ENCODE measurements at places on chromosomes 1 and 21. TPM values are rescaled to one million over a fixed set of nuclear protein-coding genes. Genes with fewer than 3 reads are reported as not detected.
A peak's percentile ranks its signal among the peaks of the same experiment; 100 is the strongest.

CELA2B gene
- total RNA-seq: 0.41 TPM

SESN2 gene
- total RNA-seq: 2.7 TPM

DNA sequence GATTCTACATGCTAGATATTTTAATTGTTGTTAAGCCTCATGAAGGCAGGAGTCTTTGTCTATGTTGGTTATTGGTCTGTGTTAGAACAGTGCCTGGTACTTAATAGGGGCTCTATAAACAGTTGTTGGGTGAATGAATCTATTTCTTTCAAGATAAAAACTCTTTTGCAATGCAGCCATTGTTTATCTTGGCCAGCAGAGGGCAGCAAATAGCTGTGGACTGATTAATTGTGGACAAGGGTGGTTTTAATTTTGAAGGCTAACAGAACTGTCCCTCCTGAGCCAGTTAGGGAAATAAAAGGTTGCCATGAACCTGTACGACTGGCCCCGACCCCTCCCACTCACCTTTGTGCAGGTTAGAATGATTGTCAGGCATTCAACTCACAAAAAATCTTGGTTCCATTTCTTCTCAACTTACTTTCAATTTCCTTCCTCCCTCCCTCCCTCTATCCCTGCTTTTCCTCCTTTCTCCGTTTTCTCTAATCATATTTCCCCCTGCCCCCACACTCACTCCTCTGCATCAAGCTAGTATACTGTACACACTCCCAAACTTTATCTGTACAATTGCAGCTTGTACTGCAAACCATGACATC lies 66.3 kb upstream of the DIRAS3 start:
- DNase-seq: peak; percentile 85

- DNase-seq: no peak
These were observed 6.4 kb downstream of the SMAP2 start for GRCh38 chr1:40379785-40380452.

- peak; percentile 38 for DNase-seq
These were observed 15.9 kb upstream of the RAB4A start for GRCh38 chr1:229254910-229255541.
